ENCODE measurements at places on chromosomes 16 and 17. TPM values are rescaled to one million over a fixed set of nuclear protein-coding genes. Genes with fewer than 3 reads are reported as not detected.

CDH15 gene
- total RNA-seq: 0.68 TPM

CLEC18A gene
- total RNA-seq: 0.93 TPM

OTOP3 gene
- not detected for total RNA-seq

PRR15L gene
- not detected for total RNA-seq
